Activated CD4-positive, alpha-beta T cell treated with anti-CD3 and anti-CD28 coated beads, Interleukin-2, amount 10 ng/mL, durations not matched to agents 24 days and 14 days (primary cell): ENCODE measurements at places on chromosomes 4 and X. TPM values are rescaled to one million over a fixed set of nuclear protein-coding genes. Genes with fewer than 3 reads are reported as not detected.

PCSK1N gene
- 0.33 TPM in 1 of 2 replicates, not detected in the other for total RNA-seq

GRCh38 chr4:38734446-38734845, 48.3 kb downstream of the TLR10 start:
- peaks cover 3% of the 10 kb centered on the region for H3K36me3 ChIP-seq
- no peak overlapping the region for H3K4me3 ChIP-seq
- peaks cover 9% of the 10 kb centered on the region for H3K4me1 ChIP-seq
- peaks cover 18% of the 10 kb centered on the region for H3K27me3 ChIP-seq
- no peak for DNase-seq

MAGEA4 gene
- not detected in 2 replicates for total RNA-seq

FHIP1A gene
- total RNA-seq = not detected in 2 replicates

SPANXA1 gene
- not detected in 2 replicates for total RNA-seq
